ENCODE measurements at places on chromosomes 4 and X. TPM values are rescaled to one million over a fixed set of nuclear protein-coding genes. Genes with fewer than 3 reads are reported as not detected.

Gene OTUD6A
- total RNA-seq: not detected

Gene EVC
- 6.3 TPM for total RNA-seq

Gene RAB40A
- 0.10 TPM for total RNA-seq

Gene SSX2B
- total RNA-seq: not detected

Gene RNF212
- total RNA-seq: 0.62 TPM

Gene PRKG2
- total RNA-seq: 0.17 TPM

Gene SLC4A4
- 25.6 TPM for total RNA-seq

Gene TMEM156
- total RNA-seq: not detected

Gene UCHL1
- 4.8 TPM for total RNA-seq

DNA sequence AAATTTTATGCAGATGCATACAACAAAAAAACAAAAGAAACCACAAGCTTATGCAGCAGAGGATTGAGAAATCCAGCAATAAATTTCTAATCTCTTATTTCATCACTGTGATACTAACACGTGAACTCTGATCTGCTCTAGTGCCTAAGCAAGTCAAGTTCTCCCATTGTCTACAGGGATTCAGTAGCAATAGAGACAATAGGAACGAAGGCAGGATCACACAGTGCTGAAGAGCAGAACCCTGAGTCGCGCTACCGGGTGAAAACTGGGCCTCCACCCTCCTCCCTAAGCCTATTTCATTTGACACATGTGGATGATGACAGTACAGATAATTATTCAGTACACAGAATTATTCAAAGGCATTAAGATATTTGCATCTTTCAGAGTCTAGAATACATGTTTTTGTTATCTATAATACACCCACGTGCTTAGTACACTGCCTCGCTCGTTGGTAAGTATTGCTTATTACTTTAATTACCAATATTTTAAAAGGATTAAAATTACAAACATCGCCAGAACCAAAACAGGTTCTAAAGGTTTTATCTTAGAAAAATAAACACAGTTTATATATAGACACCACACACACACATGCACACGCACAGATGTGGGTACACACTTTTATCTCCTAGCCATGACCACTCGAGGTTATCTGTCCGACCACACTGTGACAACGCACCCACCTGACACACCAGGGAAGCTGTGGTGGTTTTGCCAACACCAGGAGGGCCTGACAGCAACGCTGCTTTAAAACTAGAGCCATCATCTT lies 60.1 kb downstream of the RFC1 start:
- DNase-seq: peak; percentile 45

- DNase-seq: no peak
Observed at GRCh38 chrX:40272141-40272540, 174.4 kb upstream of the BCOR start.

- no peak for DNase-seq
Observed at GRCh38 chr4:179817317-179817716, 2375.1 kb upstream of the AGA start.

GRCh38 chrX:71638409-71638808 lies 20.1 kb upstream of the CXCR3 start:
- DNase-seq: no peak

- DNase-seq: no peak
Observed at GRCh38 chrX:12225107-12225506, 86.8 kb downstream of the FRMPD4 start.

- no peak for DNase-seq
Observed at GRCh38 chr4:113561092-113561491, 200.4 kb downstream of the CAMK2D start.

DNA sequence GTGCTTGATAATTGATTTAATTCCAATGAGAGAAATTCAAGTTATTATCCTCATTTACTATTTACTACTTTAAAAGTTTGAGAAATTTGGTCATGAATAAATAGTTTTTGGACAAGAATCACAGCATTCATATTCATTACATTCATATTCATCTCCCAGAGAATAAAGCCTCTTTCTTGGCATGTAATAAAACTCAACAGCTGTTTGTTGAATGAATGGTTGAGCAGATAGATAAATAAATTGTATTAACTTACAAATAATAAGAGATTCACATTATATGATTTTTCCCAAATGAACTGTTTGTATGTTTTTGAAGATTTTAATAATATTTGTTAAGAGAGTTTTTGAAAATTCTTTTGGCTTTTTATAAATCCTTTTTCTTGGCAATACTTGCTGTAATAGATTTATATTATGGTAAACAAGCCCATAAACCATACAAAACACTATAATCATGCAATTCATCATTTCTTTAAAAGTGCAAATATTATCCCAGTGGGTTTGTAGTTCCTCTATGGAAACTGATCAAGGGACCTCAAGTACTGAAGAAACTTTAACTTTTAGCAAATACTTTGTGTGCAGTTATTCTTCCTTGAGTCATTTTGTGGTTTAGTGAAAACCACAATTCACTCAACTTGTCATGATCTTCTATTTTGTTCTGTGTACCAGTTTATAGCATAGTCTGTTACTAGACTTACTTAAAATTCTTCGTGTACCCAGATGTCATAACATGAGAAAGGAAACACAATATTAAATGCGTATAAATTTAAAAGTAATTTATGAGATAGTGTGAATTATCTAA lies 371.8 kb downstream of the ADGRL3 start:
- no peak for DNase-seq

DNA sequence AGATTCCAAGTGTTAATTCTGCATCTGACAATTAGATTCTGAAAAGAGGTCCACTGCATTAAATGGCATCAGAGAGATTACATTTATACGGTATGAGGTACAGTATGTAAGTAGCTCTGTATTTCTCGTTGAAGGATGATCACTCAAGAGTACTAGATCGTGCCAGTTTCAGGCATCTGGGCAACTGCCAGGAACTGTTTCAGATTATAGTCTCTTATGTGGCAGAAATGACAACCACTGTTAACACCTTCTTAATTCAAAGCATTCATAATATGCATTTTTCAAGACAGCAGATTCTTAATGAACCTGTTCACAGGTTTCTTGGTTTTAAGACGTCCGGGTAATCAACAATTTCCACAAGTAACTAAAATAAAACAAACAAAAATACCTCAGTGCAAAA lies 1.6 kb downstream of the ANKRD50 start:
- DNase-seq: peak; percentile 16

DNA sequence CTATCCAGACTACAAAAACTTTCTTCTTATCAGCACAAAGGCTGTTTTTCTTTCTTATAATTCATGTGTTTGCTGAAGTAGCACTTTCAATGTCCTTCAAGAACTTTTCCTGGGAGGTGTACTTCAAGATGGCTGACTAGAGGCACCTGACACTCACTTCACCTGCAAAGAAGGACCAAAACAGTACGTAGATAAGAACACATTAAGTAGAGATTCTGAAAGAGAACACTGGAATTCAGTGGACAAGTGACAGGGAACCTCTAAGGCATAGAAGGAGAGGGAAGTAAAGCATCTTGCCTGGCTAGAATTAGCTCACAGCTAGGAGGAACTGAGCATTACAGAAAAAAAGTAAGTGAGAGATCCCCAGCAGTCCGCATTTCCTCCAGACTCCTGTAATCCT lies 21.7 kb upstream of the BMP15 start:
- no peak for DNase-seq

DNA sequence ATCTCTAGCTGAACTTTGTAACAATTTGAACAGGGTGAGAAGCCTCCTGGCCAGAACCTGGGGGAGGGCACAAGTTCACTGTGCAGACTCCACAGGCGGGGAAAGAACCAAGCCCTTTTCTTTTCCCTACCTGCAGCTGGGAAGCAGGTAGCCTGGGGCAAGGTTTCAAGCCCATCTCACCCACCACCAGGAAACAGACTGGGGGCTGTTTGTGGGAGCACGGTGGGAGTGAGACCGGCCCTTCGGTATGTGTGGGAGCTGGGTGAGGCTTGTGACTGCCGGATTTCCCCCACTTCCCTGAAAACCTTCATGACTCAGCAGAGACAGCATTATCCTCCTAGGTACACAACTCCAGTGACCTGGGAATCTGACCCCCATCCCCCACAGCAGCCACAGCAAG lies 211.7 kb downstream of the ZNF674 start:
- DNase-seq: no peak

- no peak for DNase-seq
Observed at GRCh38 chrX:48883729-48884128, 13.8 kb downstream of the TIMM17B start.

GRCh38 chr4:16217300-16218051 lies 8.8 kb downstream of the TAPT1 start:
- no peak for DNase-seq

- DNase-seq: no peak
Observed at GRCh38 chrX:24491741-24492140, 26.7 kb downstream of the PDK3 start.

- no peak for DNase-seq
Observed at GRCh38 chrX:121496966-121497365, 449.6 kb downstream of the GLUD2 start.

All from left ventricle myocardium superior (tissue), 1 donor.